ENCODE measurements at places on chromosomes 3 and 15.

- DNase-seq = peak; percentile 49
Observed at GRCh38 chr15:83323296-83323711, 38.8 kb upstream of the BNC1 start.

DNA sequence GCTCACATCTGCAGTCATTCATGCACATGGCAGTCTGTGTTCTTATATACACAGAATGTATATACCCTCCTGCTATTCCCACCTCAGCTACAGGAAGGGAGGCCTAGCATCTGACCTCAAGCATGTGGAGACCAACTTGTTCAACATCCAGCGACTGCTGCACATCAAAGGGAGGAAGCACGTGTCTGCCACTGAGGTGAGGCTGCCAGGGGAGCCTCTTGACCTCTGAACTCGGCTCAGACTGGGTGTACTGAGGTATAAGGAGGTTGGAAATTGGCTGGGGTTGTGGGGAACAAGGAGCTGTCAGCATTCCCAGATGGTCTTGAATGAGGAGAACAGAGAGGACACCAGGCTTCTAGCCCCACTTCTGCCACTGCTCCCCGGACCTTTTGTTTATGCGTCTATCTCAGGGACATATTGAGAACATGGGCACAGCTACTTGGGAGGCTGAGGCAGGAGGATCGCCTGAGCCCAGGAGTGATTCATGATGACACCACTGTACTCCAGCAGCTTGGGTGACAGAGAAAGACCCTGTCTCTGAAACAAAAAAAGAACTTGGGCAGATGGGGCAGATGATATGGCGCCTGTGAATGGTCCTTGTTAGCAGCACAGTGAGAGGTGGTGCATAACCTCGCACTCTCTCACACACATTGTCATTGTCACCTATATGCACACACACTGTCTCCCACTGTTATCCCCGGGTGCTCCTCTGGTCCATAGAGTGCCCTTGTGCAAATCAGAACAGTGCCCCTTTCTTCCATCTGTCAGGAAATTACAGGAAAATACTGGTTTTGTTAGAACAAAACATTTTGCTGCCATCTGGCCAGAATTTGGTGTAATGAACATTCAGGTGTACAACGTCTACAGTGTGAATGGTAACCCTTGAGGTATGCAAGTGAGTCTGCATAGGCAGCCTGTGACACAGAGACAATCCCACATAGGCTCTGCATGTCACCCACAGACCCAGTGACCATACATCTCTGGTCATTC is 5.4 kb downstream of the VILL start:
- DNase-seq = peak; percentile 77

DNA sequence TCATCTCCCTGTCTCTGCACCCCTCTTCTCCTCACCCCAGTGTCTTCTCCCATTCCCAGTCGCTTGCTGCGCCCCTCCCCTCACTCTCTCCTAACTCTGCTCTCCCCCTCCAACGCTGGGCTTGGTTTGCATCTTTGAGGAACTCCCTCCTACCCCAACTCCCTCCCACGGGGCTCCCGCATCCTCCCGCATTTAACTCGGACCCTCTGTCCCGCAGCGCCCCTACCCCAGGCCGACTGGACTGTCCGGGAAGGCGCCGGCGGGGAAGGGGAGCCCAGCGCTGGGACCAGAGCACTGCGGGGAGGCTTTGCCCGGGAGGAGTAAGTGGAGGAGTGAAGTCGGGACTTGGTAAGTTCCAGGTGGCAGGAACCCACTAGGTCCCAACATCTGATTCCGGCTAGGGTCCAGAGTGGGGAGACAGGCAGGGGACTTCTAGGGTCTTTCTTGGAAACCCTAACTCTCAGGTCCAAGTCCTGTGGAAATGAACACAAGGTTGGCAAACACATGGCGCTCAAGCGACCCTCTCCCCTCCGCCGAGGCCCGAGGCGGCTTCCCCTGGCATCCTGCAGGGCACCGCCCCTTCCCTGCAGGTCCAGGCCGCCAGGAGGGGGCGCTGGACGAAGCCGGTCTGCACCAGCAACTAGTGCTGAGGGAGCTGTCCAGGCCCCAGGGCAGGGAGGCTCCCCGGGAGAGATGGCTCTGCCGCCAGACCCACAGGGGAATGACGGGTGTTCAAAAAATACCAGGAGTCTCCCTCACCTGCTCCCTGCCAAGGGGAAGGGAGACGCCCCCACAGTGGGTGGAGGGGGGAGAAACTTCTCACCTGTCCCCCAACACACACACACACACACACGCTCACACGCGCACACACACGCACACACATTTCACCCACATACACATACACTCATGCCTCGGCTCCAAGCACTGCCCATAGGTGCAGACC is 53.2 kb downstream of the LHFPL4 start:
- peak; percentile 32 for DNase-seq

- no peak for DNase-seq
Observed at GRCh38 chr15:99954361-99955180, 221.3 kb upstream of the LYSMD4 start.

DNA sequence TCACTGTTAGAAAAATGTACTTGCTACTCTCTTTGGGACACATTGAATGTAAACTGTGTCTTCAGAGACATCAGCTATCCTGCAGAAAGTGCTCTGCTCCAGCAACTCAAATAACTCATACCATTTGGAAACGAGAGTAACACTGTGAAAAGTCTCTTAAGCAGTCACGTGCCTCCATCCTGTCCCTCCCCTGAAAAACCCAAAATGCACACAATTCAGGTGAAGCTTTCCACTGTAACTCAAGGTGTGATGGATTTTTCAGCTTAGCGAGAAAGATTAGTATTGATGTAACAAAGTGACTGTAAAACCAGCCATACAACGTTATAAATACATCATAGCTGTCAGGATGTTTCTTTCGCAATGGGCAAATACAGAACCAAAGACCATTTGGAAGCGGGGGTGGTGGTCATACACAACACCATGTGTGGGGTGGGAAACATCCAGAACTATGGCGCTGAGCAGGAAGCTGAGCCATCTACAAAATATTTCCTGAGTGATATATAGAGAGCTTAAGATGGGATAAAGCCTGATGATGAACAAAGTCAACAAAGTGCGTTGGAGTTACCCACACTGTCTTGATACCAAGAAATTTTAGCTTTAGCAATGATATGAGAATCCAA is 332.3 kb downstream of the FOXP1 start:
- DNase-seq = no peak

- no peak for DNase-seq
Observed at GRCh38 chr3:163547014-163547685, 1531.1 kb downstream of the SI start.

DNA sequence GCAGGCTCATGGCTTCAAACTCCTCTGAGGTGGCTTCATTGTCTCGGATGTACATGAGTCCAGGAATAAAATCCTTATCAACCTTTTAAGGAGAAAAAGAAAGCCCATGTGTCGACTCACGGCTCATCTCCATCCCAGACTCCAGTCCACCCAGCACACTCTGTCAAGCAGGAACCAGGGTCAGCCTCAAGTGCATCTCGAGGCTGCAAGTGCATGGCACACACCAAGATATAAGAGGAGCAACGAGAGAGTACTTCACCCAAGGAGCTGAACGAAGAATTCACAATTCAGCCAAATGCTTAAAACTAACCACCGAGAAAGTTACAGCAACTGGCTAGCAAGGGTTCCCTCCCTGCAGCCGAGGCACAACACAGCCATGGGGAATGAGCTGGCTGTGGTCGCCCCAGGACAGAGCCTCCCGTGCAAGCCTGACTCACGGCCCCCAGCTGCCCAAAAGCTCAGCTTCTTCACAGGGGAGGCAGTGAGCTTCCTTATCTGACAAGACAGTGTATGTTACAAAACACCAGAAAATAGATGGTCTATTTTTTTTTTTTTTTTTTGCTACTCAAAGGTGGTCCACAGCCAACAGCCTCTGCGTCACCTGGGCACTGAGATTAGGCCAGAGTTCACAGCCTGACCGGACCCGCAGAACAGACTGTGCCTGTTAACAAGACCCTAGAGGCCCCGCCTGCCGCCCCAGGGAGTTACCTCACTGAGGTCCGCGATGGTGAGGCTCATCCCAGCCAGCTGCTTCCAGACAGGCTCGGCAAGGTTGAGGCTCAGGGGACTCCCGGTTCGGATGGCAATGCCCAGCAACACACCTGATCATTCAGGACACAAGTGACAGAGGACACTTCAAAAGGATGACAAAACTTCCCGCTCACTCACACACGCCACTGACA is 15.9 kb upstream of the OCA2 start:
- no peak for DNase-seq

- DNase-seq = no peak
Observed at GRCh38 chr15:56798639-56799038, 65.3 kb upstream of the ZNF280D start.

DNA sequence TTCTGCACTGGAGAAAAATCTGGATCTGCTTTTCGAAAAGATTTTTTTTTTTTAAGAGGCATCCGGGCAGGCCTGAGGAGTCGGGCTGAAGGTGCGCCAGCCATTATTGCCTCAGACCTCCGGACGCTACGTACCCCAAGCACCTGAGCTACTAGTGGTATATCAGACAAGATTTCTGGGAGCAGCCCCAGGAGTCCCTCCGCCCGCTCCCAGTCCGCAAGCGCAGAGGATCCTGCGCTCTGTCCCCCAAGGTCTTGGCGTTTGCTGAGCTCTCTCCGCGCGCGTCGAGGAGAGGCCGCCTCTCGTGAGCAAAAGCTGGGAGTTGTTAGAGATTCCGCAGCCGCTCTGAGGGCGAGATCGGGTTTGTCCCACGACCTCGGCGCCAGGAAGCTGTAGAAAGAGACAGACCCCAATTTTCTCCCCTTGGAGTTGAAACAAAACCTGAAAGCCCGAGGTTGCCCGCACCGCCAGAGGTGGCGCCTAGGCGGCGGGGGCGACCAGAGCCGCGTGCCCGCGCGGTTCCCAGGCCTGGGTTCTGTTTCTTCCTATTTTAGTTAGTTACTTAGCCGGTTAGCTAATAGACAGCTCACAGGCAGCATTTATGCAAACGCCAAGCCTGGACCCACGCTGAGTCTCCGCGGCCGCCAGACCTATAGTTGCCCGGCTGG is 72.5 kb upstream of the POLG start:
- DNase-seq = peak; percentile 62

DNA sequence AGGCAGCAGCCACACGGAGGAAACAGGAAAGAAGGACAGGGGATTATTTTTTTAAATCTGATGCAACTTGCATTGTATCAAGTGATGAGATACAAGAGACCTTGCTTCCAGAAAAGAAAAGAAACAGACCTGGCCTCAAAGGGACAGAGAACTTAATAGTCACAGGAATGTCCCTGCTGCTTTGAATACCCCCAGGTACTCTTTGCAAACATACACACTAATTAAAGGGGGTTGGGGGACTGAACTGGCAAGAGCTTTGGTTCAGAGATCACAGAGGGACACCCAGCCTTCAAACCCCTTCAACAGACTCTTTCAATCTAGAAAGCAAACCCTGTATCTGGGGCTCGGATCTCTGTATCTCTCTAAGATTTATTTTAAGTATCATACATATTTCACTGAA is 18.0 kb downstream of the TNIK start:
- DNase-seq = no peak

All from brain (organoid and tissue), 16 donors.